NCI-H510A treated with DMSO at 0.1 percent for 48 hours (cell line): ENCODE measurements at places on chromosomes 4 and X.

DNA sequence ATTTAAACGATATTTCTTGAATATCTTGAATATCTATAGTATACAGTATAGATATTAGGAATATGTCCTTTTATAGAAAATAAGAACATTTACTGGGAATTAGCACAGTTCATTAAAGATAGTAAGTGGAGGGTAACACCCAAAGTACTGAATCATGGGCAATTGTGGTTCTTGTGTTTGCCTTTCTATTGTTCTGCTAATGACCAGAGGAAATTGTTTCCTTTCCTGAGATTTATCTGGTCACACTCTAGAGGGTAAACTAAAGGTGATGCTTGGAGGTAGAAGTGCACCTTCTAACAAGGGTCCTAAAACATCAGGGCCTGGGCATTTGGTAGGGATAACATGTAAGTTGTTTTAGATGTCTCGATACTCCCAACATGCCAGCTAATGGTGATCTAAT is 241.3 kb upstream of the SFRP2 start:
- no peak for DNase-seq

DNA sequence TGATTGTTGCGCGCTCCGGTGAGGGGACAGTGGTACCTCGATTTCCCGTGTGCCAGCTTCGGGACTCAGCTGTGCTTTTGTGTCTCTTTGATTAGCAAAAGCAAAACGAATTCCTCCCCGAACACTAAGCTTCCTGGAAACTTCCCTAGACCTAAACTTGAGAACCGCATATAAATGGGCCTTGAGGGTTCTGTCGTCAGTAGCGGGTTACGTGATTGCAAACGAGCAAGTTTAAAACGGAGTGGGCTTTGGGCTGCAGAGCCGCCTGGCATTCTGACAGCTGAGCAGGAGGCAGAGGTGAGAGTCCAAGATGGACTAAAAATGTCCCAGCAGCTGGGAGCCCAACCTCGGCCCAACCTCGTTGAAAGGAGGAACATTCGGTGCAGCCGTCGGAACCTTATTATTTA is 1.2 kb upstream of the TAPT1 start:
- no peak for DNase-seq

DNA sequence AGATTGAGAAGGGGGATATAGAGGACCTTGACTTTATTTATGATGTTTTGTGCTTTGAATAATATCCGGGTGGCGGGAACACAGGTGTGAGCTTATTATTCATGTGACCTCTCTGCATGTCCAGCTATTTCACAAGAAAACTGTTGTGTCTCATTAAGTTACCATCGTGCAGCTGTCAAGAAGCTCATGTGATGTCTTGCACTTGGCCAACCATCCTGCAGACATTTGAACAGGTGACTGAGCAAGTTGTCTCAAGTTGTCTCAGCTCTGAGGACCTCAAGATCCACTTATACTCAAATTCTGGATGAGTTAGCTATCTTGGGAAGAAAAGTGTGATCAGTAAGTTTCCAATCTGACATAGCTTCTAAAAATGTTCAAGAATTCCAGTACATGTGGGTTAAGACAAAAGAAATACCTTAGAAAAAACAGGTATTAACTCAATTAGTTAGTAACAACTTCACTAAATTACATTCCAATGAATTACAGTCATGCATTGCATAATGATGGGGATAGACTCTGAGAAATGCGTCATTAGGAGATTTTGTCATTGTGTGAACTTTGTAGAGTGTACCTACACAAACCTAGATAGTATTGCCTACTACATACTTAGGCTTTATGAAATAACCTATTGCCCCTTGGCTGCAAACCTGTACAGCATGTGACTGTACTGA is 462.2 kb downstream of the INPP4B start:
- no peak for DNase-seq

DNA sequence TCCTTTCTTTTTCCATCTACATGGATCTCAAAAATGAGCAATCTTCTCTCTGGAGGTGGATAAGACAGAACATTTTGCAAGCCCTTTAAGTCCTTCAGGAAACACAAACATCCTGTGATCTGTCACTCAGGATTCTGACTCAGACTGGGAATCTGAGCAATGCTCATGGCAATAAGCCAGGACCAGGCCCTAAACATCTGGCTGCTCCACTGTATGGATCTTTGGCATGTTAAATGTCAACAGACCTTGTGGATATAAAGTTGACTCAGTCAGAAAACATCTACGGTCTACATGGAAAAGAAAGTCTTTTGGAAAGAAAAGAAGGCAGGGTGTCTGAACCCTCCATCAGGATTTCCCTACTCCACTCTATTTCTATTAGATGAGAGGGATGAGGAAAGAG is 17.8 kb upstream of the CHIC2 start:
- peak; percentile 27 for DNase-seq

DNA sequence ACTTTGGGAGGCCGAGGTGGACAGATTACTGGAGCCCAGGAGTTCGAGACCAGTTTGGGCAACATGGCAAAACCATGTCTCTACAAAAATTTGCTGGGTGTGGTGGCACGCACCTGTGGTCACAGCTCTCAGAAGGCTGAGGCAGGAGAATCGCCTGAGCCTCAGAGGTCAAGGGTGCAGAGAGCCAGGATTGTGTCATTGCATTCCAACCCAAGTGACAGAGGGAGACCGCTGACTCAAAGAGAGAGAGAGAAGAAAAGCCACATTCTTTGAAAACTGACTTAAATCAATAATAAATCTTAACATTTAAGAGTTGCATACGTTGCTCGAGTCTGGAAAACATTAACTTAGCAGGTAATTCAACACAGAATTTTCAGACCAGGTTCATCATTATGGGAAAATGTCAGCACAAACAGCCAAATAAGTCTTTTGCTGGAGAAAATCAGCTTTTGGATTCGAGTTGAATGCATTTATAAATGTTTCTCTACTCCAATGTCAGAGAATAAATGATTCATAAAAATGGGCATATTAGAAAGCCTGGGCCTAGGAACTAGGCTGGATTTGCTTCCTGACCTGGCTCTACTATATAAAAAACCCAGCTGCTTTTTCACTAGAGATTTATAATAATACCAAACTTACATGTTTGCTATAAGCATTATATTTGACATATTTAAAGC is 68.3 kb upstream of the RBPJ start:
- DNase-seq, result no peak

DNA sequence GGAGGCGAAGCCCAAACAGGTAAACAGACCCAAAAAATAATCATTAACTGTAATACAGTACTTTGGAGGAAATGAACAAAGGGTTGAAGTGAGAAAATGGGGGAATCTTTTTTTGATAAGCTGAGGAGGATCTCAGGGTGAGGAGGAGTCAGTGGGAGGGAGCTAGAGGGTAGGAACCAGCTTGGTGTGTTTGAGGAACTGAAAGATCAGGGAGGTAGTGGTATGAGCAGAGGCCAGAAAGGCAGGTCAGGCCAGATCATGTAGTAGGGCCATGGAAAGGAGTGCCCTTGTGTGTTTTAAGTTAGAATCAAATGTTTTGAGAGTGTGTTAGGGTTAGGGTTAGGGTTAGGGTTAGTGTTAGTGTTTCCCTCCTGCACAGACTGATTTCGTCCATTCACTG is 48.8 kb downstream of the PPP2R2C start:
- DNase-seq, result no peak

GRCh38 chr4:169659716-169660670 is 39.6 kb downstream of the CLCN3 start:
- DNase-seq, result peak; percentile 83

DNA sequence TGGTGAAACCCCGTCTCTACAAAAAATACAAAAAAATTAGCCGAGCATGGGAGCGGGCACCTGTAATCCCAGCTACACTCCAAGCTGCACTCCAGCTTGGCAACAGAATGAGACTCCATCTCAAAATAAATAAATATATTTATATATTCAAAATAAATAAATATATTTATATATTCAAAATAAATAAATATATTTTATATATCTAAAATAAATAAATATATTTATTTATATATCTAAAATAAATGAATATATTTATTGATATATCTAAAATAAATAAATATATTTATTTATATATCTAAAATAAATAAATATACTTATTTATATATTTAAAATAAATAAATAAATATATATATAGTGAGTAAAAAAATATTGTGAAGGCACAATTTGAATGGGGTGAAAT is 63.4 kb upstream of the EXOC1L start:
- DNase-seq, result no peak

DNA sequence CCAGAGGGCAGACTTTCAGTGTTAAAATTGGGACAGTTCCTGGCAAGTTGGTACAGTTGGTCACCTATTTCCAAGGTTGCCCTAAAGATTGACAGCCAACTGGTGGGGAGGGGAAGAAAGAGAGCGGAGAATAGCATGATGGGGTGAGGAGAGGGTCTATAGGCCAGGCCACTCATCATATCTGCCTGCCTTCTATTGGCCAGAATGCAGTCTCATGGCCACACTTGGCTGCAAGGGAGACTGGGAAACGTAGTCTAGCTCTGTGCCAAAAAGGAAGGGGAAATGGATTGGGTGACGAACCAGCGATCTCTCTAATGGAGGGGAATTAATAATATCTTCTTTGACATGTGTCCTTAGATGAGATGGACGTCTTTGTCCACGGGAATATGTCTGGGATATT is 197.4 kb upstream of the ATP6AP2 start:
- DNase-seq, result no peak
